ENCODE measurements at places on chromosomes 6 and 20. TPM values are rescaled to one million over a fixed set of nuclear protein-coding genes. Genes with fewer than 3 reads are reported as not detected.

GRCh38 chr6:149938571-149939355 lies 3.1 kb upstream of the ULBP2 start:
- no peak for DNase-seq

DNA sequence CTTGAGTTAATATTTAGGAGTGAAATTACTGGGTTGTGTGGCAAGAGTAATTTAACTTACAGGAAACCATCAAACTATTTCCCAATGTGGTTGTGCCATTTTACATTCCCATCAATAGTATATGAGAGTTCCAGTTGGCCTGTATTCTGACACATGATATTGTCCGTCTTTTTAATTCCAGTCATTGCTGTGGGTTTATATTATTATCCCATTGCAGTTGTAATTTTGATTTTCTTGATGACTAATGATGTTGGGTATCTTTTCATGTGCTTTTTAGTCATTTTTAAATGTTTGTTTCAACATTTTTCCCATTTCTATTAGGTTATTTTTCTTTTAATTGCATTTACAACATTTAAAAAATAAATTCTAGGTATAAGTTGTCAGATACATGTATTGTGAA lies 614.0 kb downstream of the UTRN start:
- DNase-seq = no peak

The TXLNB gene
- total RNA-seq = not detected

The CASS4 gene
- 0.67 TPM for total RNA-seq

All from Caco-2 (cell line).